Heart left ventricle (tissue), 16 donors: ENCODE measurements at places on chromosomes 11 and 22. TPM values are rescaled to one million over a fixed set of nuclear protein-coding genes. Genes with fewer than 3 reads are reported as not detected.

Gene CDC42BPG
- polyA plus RNA-seq = 0.12 TPM

Gene BEST1
- 2.8 TPM for polyA plus RNA-seq

Gene OR5P2
- polyA plus RNA-seq = not detected

Gene MYEOV
- 0.08 TPM for polyA plus RNA-seq

Gene MS4A4A
- polyA plus RNA-seq = 8.0 TPM

Gene MUC2
- not detected for polyA plus RNA-seq

Gene ARHGAP42
- 3.8 TPM for polyA plus RNA-seq

Gene OR10S1
- not detected for polyA plus RNA-seq

Gene GP1BB
- 6.5 TPM for polyA plus RNA-seq

Gene CCDC82
- polyA plus RNA-seq = 15.5 TPM

Gene SMTNL1
- polyA plus RNA-seq = not detected

Gene MAPK1
- polyA plus RNA-seq = 8.0 TPM

Gene CUL5
- polyA plus RNA-seq = 6.0 TPM

Gene KRTAP5-8
- polyA plus RNA-seq = 0.19 TPM

Gene ALX4
- 0.03 TPM for polyA plus RNA-seq

DNA sequence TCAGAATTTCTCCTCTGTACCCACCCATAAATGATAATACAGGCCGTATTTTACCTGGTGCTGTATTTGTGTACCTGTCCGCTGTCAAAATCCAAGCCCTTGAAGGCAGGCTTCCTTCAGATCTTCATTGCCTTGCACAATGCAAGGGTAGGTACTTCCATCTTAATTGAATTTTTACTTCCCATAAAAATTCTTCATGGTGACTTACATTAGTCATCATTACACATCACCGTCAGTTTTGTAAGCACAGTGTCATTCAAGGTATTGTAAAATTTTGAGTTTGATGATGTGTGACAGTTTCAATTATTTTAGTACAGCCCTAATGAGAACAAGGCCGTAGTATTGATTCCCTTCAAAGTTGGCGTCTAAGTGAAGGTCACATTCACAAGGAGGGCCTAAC, 770 bp upstream of the TSG101 start:
- no peak for DNase-seq

DNA sequence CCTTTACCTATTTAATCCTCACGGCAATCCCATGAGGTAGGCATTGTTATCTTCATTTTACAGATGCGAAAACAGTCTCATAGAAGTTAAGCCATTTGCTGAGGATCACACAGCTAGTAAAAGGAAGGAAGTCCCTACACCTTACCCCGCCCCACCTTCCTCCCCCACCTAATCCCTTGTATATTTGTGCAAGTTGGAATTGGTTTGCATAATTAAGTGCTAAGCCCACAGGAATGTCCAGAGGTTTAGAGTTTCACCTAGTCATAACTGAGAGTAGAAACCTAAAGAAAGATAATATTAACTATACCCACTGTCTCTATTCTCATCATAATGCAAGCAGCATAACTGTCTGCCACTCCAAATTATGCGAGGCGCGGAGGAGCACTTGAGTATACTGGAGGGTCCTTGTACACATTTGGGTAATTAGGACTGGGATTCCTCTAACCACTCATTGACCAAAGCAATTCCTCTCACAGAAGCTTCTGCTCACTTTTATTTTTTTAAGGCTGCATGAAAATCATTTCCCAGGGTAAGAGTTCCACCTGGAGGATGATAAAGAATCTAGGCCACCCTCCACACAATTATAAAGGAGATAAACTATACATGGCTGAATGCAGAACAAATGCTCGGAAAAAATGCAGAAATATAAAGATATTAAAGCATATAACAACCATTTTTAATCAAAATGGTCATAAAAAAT, 199.9 kb downstream of the FAM181B start:
- no peak for DNase-seq

- DNase-seq = no peak
Measured at GRCh38 chr11:73372375-73372993, 3.7 kb upstream of the RELT start.

DNA sequence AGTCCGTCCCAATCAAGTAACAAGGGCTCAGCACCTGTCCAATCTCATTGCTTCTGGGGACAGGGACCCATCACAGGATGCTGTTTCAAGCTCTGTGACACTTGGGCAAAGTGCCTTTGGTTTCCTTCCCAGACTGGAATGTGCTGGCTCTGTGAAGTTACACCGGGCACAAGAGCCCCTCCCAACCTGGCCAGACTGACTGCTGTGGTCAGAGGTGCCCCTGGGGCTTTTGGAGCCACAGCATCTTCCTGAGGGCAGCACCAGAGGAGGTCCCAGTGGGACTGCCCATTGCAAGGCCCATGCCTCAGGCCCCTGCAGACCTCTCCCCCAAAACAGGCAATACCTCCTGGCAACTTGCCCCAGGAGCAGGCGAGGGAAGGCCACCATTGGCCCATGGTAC, 155.2 kb upstream of the GRK3 start:
- peak; percentile 49 for DNase-seq

- DNase-seq = no peak
Measured at GRCh38 chr22:41096391-41096790, 4.0 kb downstream of the EP300 start.

- no peak for DNase-seq
Measured at GRCh38 chr11:1129611-1130160, 28.1 kb upstream of the MUC5AC start.

- DNase-seq = no peak
Measured at GRCh38 chr11:115197031-115197430, 307.2 kb downstream of the CADM1 start.

GRCh38 chr11:42770444-42771065, 541.2 kb upstream of the API5 start:
- DNase-seq = peak; percentile 17

GRCh38 chr11:35343033-35343598, 76.2 kb downstream of the SLC1A2 start:
- DNase-seq = no peak

GRCh38 chr11:77303328-77303727, 1.8 kb upstream of the GDPD4 start:
- no peak for DNase-seq

DNA sequence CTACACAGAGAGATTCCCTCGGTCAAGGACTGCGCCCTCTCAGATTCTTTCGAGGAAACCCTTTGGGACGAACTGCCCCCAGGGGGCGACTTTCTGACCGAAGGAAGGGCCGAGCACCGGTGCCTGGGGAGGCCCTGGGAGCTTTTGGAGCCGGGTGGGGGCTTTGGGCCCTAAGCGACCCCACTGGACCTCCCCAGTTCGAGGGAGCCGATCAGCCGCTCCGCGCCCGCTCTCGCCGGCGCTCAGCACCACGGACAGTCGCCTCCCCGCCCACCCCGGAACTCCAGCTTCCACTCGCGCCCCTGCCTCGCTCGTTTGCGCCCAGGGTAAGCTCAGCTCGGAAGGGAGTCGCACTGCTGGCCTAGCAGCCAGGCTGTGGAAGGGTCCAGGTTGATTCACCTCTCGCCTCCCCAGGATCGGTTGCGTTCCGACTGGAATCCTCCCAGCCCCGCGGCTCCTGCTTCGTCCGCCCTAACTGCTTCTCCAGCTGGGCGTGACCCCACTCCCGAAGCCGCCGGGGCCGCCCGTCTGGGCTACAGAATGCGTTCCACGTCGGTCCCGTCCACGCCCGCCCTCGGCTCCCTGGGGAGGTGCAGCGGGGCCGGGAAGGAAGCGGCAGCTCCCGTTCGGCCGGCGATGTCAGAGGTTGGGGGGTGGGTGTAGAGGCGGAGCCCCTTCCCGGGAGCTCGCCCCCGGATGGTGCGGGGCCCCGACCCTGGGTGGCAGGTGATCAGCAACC, 428 bp downstream of the SCN3B start:
- peak; percentile 59 for DNase-seq

DNA sequence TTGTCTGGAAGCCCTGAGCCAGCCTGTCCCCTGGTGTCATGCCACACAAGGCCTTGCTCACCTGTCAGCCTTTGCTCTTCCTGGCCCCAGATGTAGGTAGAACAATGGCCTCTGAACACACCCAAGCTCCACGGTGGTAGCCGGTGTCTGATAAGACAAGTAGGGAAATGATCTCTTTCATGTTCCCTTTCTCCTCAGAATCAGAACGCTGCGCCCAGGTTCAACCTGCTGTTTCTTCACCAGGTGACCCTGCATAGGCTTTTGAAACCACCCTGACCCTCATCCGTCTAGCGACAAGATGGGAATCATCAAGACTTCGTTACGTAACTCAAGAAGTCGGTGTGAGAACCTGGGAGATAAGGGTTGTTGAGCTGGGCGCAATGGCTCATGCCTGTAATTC, 28.7 kb upstream of the YWHAH start:
- no peak for DNase-seq

GRCh38 chr11:125494561-125494960, 1.5 kb downstream of the FEZ1 start:
- DNase-seq = no peak

DNA sequence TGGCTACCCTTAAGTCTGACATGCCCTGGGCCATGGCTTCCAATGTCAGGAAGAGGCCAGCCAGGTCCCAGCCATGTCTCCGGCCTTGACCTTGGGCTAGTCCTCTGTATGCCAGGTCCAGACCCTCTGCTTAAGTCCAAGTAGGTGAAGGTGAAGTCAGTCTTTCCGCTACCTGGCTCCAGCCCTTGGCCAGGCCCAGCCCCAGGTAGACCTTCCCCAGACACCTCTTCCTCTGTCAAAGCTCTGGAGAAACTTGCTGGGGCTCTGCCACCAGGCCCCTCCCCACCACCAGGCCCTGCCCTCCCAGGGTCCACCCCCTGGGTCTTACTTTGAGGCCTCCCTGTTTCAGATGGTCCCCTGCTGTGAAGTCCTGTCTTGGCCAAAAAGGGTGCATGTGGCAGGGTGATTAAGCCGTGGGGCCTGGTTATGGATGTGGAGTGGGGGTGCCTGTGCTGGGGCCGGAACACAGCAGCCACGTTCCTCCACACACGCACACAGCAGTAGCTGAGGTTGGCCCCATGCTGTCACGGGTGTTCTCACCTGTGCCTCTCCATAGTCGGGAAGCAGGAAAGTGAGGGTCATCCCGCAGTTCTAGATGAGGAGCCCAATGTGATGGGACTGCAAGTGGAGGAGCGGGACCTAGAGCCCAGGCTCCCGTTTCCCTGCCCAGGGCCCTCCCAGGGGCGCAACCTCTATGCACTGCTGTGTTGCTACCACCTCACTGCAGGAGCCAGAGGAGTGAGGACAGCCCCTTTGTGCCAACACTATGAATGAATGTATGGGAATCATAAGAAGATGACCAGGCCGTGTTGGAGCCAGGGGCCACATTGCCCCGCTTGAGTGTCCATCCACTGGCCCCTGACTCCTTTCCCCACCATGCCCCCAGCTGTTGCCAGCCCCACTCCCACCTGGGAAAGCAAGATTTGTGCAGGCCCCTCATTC, 72.2 kb downstream of the LINC01488 start:
- no peak for DNase-seq

DNA sequence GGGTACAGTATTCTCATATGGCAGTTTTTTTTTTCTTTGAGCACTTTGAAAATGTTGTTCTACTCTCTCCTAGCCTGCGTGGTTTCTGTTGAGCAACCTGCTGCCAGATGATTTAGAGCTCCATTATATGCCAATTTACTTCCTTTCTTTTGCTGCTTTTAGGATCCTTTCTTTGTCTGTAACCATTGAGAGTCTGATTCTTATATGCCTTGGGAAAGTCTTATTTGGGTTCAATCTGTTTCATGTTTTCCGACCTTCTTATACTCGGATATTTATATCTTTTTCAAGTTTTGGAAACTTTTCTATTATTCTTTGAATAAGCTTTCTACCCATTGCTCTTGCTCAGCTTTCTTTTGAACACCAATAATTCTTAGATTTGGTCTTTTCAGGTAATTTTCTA, 138.1 kb upstream of the RAG2 start:
- DNase-seq = no peak

- DNase-seq = peak; percentile 32
Measured at GRCh38 chr11:8168485-8169257, at the start of gene RIC3. Gene RIC3 (minus strand): TSS chr11:8169025. CDS start chr11:8168989, 36 bp downstream.

GRCh38 chr11:26035696-26036095, 296.2 kb upstream of the ANO3 start:
- no peak for DNase-seq

DNA sequence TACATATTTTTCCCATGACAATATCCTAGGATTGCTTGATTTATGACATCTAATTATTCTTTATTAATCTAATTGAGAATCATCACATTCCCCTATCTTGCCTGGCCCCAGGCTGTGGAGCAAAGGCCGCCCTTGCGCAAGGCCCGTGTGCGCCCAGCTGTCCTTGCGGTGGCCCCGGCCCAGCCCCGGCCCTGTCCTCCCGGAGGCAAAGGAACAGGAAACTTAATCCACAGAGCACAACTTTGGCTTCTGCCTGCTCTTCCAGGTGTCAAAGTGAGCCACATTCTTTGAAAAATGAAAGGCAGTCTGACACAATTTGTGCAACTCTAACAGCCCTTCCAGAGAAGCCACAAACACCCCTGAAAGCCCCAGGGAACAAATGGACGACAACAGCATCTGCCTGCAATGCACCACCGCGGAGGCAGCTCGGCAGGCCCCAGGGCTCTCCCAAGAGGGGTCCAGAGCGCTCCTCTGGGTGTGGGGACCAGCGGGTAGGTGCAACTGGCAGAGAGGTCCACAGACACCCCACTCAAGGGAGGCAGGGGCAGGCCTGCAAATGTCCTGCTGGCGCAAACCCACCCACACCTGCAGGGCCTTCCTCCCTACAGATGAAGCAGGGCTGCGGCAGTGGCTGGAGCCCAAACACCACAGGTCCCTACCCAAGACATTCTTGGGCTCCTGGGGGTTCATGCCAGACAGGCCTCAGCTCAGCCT, 30.3 kb downstream of the GNB1L start:
- DNase-seq = peak; percentile 45

DNA sequence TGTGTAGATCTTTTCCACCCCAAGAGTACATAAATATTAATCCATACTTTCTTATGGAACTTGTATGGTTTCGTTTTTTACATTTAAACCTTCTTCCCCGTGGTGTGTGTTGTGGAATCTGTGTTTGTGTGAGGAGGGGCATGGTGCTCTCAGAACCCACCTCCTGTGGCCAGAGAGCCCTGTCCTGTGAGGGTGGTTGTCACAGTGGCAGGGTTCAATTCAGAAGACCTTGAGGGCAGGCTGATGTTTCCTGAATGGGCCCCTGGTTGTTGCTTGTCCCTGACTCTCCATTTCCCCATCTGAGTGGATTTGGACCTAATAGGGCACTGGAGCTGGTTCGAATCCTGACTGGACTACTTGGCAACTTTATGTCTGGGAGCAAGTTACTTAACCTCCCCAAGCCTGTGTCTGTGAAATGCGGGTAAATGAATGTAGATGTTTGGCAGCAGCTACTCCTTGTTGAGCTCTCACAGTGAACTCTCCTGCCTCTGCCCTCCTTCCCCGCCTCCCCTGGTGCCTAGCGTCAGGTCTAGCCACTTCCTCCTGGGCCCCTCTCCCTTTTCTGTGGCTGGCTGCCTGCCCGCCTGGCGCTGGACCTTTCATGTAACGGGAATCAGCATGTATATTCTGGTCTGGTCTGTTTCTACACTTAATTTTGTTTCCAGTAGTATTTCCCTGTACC, 7.3 kb downstream of the NEAT1 start:
- DNase-seq = peak; percentile 77
